Endothelial cell of umbilical vein (primary cell): ENCODE measurements at places on chromosomes 2 and 18. TPM values are rescaled to one million over a fixed set of nuclear protein-coding genes. Genes with fewer than 3 reads are reported as not detected.

Gene ELOA2
- not detected in 2 replicates for total RNA-seq

DNA sequence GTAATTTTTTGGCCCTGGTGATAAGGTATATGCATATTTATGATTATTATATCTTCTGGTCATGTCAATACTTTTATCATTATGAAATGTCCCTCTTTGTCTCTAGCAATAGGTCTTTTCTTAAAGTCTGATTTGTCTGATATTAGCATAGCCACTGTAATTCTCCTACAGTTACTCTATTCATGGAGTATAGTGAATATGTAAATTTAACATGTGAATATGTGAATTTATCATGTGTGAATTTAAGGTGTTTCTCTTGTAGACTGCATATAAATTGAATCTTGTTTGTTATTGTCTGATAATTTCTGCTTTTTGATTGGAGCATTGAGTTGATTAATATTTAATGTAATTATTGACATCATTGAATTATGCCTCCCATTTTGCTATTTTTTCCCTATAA is 259.4 kb downstream of the HRH4 start:
- no peak for DNase-seq

- DNase-seq = no peak
Observed at GRCh38 chr2:173323371-173323770, 31.3 kb upstream of the CDCA7 start.

Gene NDC80
- total RNA-seq = 39.6 and 43.2 TPM in 2 replicates

GRCh38 chr18:74257083-74257482 is 34.7 kb downstream of the CYB5A start:
- DNase-seq = no peak

- DNase-seq = no peak
Observed at GRCh38 chr18:23587220-23587642, 925 bp upstream of the NPC1 start.

Gene GALNT5
- not detected in 2 replicates for total RNA-seq

- no peak for DNase-seq
Observed at GRCh38 chr2:24169023-24169422, 5.8 kb upstream of the FAM228A start.

DNA sequence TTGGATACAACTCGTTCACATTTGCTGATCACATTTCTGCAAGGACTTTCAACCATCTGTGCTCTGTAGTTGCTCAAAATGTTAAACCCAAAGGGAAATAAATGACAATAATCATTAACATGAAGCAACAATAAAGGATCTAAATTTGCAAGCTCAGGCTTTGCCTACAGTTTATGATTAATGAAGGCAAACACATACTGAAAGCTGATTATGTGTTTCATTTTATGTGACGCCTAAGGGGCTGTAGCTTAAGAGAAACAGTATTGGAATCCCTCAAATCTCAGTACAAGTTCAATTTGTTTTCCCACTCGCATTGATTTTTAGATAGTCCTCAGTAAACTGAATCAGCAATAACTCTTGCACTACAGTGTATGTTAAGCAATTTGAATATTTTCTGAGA is 160.3 kb upstream of the FSIP2 start:
- DNase-seq = no peak
